ENCODE measurements at places on chromosomes 5 and 9.

DNA sequence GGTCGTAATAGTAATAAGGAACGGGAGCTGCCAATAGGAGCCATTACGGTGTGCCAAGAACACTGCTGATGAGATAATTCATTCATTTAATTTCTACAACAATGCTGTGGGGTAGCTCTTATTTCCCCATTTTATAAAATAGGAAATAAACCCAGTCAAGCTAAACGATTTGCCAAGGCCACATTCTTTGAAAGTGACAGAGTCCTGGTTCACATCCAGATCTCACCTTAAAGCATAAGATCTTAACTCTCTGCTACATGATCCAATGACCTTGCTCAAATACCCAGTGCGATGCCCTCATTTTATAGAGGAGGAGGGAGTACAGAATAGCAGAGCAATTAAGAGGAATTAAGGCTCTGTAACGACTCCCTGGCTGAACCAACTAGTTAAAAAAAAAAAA, 5.0 kb downstream of the PDE6A start:
- no peak for DNase-seq

GRCh38 chr9:73229543-73229942, 77.9 kb downstream of the ANXA1 start:
- no peak for DNase-seq

- DNase-seq = no peak
Measured at GRCh38 chr5:118043531-118043930, 944.8 kb downstream of the DTWD2 start.

DNA sequence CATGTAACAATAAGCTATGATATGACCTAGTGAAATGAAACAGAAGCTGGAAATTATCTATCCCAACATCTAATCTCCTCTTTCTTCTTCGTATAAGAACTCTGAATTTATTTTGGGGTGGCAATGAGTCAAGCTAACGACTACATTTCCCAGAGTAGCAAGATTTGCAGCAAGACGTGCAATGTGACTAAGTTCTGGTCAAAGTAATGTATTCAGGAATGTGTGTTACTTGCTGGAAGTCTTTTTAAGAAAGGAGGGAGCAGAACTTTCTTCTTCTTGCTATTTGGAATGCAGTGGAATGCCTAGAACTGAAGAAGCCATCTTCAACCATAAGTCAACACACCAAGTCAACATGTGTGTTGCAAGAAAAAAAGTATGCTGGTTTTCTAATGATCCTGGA, 406.6 kb upstream of the MEF2C start:
- DNase-seq = no peak
